M059J (cell line): ENCODE measurements at places on chromosomes 3 and 15. TPM values are rescaled to one million over a fixed set of nuclear protein-coding genes. Genes with fewer than 3 reads are reported as not detected.

MEIS2 gene
- total RNA-seq, result 27.7 and 32.9 TPM in 2 replicates

SCAP gene
- 26.2 and 40.1 TPM in 2 replicates for total RNA-seq

UBAP1L gene
- 0.10 and 0.12 TPM in 2 replicates for total RNA-seq

CSPG5 gene
- total RNA-seq, result 1.1 and 1.3 TPM in 2 replicates

TMEM207 gene
- not detected in 2 replicates for total RNA-seq

CCNL1 gene
- total RNA-seq, result 62.9 and 66.2 TPM in 2 replicates
